ENCODE measurements at places on chromosomes 13 and 19.

- no peak for DNase-seq
These were observed 43.2 kb upstream of the TSHZ3 start for GRCh38 chr19:31392464-31392863.

DNA sequence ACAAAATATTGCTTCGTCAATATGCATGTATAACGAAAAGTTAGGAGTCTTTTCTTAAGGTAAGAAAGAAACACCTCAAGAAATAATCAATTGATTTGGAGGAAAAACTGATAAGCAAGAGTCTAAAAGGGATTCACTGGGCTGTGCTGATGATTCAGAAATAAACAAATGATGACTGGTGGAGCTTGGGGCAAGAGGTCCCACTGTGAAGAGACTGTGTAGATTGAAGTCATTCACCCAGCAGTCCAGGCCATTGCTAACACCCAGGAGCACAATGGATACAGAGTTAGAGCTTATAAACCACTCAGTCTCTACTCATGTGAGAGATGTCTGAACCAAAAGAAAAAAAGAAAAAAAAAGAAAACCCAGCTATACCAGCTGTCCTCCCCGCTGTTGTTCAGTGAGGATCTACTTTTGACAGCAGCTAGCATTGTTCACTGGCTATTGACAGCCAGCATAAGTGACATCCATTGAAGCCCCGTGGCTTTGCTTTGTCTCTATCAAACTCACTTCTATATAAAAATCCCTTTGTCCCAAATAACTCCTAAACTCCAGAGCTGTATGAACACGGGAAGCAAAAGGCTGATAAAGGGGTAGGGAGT is 255.5 kb downstream of the KCTD12 start:
- no peak for DNase-seq

DNA sequence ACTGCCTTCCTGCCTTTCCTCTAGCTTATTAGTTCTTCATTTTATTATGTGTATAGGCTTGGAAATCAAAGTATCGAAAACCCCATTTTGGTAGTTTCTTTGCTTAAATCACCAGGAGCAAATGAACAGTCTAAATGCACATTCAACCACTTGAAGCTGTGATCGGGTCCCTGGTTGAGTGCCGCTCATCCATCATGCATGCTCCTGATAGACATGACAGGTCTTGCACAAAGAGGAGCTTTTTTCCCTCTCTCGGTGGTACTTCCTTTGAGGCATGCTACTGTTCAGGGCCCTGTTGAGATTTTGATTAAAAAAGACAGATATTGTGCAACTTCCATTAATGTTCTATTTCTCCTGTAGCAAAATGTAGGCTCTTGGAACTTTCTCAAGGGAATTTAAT is 185.8 kb downstream of the OLFM4 start:
- no peak for DNase-seq

DNA sequence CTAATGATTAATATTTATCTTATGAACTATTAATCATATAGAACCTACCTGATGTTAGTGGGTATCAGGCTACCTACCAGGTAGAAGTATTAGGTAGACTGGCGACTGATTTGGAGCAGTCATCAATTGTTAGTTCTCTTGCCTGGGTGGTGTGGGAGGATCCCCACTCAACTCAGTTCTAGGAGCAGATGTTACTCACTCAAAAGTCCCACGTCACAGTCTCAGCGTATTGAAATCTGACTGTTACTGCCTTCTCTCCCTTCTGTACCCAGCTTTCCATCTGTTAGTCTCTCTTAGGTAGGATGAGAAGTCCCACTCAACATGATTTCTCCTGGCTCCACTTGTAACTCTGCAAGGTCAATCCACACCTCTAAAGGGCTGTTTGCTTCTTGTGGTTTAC is 102.7 kb downstream of the OLFM4 start:
- no peak for DNase-seq

DNA sequence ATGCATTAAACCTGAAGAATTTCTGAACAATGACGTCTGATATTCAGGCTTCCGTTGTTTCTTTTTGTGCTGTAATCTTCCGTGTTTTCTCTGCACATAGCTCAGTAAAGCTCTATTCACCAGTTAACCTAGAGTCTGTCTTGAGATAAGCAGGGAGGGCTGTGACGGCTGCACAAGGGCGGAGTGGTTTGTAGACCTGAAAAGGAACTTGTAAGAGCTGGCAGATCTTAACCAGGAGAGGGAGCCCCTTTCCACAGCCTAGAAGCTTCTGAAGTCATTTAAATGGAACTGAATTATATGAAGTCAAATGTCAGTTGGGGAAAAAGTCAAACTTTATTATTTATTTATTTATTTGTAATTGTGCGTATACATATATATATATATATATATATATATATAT is 27.5 kb downstream of the DPRX start:
- no peak for DNase-seq
